ENCODE measurements at places on chromosomes 3 and 15. TPM values are rescaled to one million over a fixed set of nuclear protein-coding genes. Genes with fewer than 3 reads are reported as not detected.

The CCR5 gene
- polyA plus RNA-seq: 0.42 TPM

The PIGZ gene
- polyA plus RNA-seq: 1.2 TPM

The CCR1 gene
- polyA plus RNA-seq: 2.3 TPM

DNA sequence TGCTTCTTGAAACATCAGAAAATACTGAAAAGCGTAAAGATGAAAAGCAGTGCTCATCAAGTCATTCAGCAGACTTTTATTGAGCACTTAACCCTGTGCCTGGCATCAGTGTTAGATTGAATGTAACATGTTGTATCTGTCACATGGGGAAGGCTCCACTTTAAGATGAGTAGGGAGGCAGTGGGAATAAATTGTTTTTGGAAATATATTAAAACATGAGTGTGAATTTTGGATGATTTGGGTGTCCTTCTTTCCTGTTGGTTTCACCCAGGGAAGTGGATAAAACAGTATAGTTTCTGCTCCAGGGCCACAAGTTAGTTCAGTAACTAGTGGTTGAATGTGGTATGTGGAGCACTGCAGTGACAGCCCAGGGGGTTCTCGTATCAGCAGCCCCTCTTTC lies 301.4 kb upstream of the TPM1 start:
- DNase-seq: no peak

- DNase-seq: no peak
Measured at GRCh38 chr15:29064290-29064689, 178.5 kb downstream of the APBA2 start.

GRCh38 chr3:188687389-188687788 lies 484.4 kb upstream of the TPRG1 start:
- DNase-seq: no peak

- DNase-seq: peak; percentile 90
Measured at GRCh38 chr15:68875377-68876116, 54.8 kb upstream of the SPESP1 start.

- DNase-seq: no peak
Measured at GRCh38 chr15:100202309-100202960, 139.3 kb downstream of the ADAMTS17 start.

DNA sequence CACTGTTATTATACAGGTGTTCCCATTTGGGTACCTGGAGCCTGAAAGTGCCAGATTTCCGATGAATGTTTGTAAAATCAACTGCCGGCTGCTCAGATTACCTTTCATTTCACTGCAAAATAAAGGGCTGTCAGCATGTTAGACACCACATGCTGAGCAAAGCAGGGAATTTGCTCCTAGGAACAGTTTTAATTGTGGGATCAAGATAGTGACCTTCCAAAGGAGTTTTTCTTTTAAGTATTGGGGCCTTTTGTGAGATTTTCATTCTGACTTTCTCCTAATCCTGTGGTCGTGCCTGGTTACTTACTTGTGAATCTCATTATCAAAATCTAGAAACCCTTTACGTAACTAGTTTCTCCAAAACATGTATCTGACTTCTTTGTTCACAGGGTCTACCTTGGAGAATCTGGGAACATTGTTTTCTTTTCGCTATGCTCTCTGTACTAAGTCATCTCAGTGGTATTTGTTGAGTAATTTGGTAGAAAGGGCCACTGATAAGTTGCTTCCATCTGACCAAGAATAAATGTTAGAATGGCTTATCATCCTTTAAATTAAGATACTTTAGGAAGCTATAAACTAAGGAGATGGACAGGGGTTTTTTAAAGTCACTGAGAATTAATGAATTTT lies 40.8 kb upstream of the LRTM1 start:
- DNase-seq: no peak

GRCh38 chr15:85804481-85805170 lies 9.9 kb upstream of the KLHL25 start:
- DNase-seq: no peak

DNA sequence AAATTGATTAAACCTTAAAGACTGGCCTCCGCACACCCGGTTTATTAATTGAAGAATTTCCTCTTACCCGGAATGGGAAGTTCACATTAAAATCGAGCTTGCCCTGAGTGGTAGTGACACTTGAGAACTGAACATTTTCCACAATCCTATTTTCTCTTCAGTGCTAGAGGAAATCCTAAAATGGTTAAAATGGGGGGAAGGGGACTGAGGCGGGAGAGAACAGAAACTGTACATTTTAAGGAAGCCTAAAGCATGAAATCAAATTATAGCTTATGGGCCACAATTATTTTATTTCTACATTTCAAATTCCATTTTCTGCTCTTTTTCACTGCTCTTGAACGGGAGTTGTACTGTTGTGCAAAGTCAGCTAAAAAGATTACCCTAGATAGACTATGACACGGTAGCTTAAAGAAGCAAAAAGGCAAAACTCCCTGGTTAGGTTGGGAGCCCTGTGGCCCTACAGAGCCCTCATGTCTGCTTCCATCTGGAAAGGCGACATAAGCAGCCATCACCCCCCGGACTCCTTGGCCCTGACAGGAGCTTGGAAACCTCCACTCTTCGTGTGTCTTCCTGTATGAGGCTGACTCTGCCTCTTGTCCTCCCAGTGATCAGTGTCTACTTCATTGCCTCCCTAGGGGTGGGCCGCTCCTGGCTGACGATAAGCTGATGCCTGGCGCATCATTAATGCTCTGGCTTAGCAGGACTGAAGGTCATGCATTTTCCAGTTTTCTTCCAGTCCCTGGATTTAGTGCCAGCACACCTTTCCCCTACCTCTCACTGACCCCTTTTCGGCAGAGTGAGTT lies 79.3 kb downstream of the EEFSEC start:
- DNase-seq: no peak

The MYLK gene
- 148 TPM for polyA plus RNA-seq

- no peak for DNase-seq
Measured at GRCh38 chr15:67809866-67810265, 15.4 kb upstream of the SKOR1 start.

- DNase-seq: no peak
Measured at GRCh38 chr3:147370349-147370748, 36.0 kb downstream of the ZIC4 start.

GRCh38 chr3:181432992-181433391 lies 278.7 kb upstream of the SOX2 start:
- DNase-seq: no peak

DNA sequence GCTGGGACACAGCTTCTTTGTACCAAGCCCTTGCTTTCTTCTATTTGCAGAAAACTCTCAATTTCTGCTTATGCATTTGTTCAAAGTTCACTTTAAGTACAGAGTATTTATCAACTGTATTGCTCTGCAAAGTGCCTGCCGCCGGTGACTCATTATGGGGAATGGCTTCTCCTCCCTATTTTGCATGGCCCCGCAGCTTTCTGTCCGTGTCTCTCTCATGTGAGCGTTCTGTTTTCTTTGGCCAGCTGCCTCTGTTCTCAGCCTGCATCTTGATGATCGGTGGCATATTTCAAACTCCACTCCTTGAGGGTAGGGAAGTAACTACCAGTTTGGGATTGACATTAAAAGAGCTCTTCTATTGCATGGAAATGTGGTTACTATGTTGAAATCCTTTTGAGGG lies 28.6 kb upstream of the ST8SIA2 start:
- no peak for DNase-seq

GRCh38 chr15:89781891-89782618 lies 5.9 kb downstream of the MESP2 start:
- DNase-seq: no peak

The TIPARP gene
- polyA plus RNA-seq: 23.5 TPM

The PIERCE2 gene
- polyA plus RNA-seq: 6.9 TPM

The BNC1 gene
- polyA plus RNA-seq: 0.22 TPM

GRCh38 chr3:99764377-99764776 lies 53.3 kb upstream of the CMSS1 start:
- DNase-seq: no peak

DNA sequence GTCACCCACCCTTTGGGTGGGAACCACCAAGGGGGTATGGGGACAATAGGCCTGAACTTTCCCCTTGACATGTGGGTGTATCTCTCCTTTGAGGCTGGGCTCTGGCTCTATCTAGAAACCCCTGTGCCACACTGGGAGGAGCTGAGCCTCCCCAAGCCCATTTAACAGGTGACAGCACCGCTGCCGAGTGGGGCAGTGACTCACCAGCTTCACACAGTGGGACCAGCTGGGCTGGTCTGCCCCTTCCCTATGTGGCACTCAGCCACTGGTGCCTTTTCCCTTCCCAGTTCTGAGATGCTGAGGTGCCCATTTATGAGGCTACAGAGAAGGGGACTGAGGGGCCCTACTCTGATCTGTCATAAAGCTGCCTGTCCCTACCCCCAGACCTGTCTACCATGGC lies 5.1 kb downstream of the PSTPIP1 start:
- no peak for DNase-seq

GRCh38 chr3:177860184-177860583 lies 662.9 kb upstream of the TBL1XR1 start:
- no peak for DNase-seq

The GP9 gene
- 1.5 TPM for polyA plus RNA-seq

DNA sequence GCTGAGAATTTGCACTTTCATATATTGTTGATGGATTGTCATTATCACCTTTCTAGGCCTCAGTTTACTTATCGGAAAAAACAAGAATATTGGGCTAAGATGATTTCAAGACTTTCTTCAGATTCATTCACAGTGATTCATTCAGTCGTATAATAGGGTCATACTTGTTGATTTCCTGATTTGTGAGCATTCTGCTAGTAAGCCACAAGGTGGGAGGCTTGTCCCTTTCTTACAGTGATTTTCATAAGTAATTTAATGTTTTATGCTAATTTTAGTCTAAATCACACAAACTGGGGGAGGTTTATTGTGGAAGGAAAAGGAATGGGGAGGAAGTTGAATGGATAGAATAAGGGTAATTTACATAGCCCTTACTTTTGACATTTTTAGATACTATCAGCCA lies 126.8 kb upstream of the GOLGA6L4 start:
- DNase-seq: no peak

The PPP2R3A gene
- 23.3 TPM for polyA plus RNA-seq

DNA sequence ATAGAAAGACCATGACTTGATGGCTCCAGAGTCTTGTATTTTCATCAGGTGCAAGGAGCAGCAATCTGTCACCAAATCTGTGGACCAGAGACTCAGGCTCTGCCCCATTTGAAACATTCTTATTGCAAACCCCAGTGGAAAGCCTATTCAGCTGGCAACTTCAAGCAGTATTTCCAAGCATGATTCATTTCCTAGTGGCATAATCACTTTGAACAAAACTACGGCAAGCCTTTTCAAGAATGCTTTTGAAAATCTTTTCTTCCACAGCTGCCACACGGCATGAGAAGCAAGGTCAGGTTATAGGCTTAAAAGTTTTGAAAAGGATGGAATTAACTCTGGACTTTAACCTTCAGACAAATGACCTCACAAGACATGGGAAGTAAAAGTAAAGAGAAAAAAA lies 122.0 kb upstream of the BFSP2 start:
- no peak for DNase-seq

The TEX9 gene
- polyA plus RNA-seq: 31.1 TPM

DNA sequence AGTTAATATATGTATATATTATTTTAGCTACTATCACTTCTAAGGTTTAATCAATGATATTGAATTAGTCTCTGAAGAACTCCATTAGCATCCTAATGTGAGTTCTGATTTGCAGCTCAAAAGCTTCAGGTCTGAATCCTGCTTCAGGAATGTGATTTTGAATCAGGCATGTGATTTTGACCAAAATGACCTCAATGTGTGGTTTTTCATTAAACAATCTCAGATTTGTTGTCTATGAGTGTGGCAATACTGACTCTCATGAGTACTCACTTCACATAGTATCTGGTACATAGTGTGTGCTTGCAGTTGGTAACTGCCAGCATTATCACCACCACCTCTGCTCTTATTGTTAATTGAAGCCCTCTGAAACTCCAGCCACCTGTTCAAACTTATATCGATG lies 251.0 kb downstream of the KCNH8 start:
- DNase-seq: no peak

The TLR9 gene
- polyA plus RNA-seq: 0.17 TPM

The PLIN1 gene
- 2.0 TPM for polyA plus RNA-seq

DNA sequence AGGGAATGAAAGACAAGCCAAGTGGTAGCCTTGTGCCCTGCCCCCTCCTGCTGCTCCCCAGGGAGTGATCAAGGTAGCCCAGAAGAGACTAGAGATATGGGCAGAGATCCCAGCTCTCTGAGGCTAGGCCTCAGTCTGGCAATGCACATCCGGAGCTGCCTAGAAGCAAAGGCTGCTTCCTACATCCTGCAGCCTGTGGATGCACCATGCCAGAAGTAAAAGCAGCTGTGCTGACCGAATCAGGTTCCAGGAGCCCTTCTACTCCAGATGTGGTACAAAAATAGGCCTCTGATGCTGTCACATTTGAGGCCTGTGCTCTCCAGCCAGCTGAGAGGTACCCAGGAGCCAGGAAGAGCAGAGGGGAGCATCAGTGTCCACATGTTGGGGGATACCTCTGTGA lies 16.0 kb downstream of the TRAIP start:
- no peak for DNase-seq

DNA sequence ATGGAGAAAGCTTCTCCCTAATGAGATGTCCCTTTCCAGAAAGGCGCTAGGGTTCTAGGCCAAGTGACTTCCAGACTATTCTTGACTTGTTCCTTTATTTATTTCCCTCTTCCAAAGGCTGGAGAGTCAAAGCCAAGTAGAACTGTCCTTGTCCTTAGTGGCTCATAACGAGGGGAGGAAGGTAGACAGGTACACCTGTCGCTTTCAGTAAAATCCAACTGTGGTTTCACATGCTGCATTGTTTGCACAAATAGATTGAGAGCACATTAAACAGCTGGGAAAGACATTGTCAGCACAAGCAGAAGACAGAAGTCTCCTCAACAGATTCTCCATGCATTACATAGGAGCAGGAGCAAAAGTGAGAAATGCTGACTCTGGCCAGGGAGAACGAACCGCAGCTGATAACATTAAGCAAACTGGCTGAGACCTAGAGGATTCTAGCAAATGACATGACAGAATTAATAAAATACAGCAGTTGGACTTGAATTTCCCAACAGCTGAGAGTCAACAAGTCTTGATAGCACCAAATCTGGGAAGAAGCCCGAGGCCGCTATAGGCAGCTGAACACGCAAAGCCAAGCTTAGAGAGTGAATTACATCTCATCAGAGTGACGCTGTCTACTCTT lies 227.7 kb downstream of the TLE3 start:
- DNase-seq: no peak

DNA sequence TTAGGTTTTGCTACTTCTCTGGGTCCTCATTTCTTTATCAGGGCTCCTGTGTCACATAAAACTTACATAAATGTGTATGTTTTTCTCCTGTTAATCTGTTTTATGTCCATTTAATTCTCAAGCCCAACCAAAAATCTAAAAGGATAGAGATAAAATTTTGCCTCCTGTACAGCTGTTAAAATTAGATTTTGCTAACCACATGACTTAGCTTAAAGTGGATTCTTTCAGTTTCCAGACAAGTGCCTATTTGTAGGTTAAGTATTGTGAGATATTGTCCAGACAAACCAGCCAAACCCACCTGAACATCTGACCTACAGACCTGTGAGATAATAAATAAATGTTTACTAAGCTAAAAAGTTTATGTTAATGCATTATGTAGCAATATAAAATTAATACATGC lies 465.5 kb downstream of the SI start:
- DNase-seq: no peak

- DNase-seq: no peak
Measured at GRCh38 chr3:77620009-77620408, 580.1 kb downstream of the ROBO2 start.

The DUOXA1 gene
- 0.33 TPM for polyA plus RNA-seq

The SLC22A14 gene
- 0.99 TPM for polyA plus RNA-seq

The CYP1A1 gene
- 0.20 TPM for polyA plus RNA-seq

The HDAC11 gene
- polyA plus RNA-seq: 24.2 TPM

The ARL8B gene
- polyA plus RNA-seq: 75.8 TPM

GRCh38 chr3:197750396-197750831 lies 731 bp downstream of the FYTTD1 start:
- DNase-seq: no peak

The ADCY5 gene
- polyA plus RNA-seq: 10.4 TPM

All from left renal cortex interstitium (tissue), 4 donors.